ENCODE measurements at places on chromosomes 6 and 20.

GRCh38 chr20:10898552-10898951, 224.8 kb upstream of the JAG1 start:
- no peak for DNase-seq

DNA sequence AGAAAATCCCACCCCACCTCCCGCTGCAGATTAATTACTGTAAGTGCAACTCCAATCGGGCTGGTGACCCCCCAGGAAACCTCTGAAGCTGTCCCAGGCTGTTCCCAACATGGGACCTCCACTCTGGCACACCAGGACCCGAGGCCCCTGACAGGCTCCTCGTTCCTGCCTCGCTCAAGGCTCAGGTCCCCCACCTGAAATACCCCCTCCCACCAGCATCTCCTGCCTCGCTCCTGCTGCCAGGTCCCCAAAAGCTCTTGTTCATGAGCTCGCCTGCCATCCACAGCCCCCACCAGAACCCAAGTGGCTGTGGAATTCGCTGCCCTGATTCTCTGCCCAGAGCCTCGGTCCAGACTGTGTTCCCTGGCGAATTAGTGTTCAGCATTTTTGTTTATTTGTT, 26.1 kb downstream of the NPEPL1 start:
- no peak for DNase-seq

- DNase-seq: no peak
Observed at GRCh38 chr6:11296449-11297375, 64.2 kb upstream of the NEDD9 start.

DNA sequence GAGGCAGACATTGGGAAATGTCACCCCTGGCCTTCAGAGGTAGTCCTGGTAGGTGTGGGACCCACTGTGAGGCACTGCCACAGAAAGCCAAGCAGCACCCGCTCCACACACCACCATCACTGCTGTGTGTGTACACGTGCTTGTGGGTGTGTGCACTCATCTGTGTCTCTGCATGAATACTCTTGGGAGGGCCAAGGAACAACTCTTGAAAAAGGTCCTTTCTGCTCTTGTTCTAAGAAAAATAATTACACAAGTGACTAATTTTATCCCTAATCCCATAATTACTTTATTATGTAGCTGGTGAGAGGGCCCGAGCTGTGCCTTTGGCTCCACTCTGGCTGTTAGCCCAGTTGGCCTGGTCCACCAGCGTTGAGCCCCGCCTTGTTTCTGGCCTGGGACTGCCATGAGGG, 21.7 kb upstream of the EPB41L1 start:
- no peak for DNase-seq

DNA sequence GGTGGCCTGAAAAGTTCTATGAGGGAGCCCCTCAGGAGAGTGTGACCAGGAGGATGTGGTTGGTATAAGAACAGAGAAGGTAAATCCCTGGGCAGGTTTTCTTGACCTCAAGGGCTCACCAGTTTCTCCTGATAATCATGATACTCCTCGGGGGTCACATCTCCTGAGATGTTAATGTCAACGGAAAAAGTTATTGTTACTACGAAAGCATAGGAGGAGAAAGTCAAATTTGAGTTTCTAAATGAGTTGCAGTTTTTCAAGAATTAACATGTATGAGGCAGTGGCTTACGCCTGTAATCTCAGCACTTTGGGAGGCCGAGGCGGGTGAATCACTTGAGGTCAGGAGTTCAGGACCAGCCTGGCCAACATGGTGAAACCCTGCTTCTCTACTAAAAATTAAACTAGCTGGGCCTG, 23.4 kb downstream of the MGME1 start:
- no peak for DNase-seq

GRCh38 chr6:15989397-15989796, 139.5 kb upstream of the MYLIP start:
- no peak for DNase-seq

GRCh38 chr6:125711013-125711675, 38.3 kb upstream of the HEY2 start:
- DNase-seq: no peak

- no peak for DNase-seq
Observed at GRCh38 chr20:20454850-20455627, 87.1 kb downstream of the INSM1 start.

GRCh38 chr20:18272451-18272850, 15.9 kb upstream of the ZNF133 start:
- DNase-seq: no peak

DNA sequence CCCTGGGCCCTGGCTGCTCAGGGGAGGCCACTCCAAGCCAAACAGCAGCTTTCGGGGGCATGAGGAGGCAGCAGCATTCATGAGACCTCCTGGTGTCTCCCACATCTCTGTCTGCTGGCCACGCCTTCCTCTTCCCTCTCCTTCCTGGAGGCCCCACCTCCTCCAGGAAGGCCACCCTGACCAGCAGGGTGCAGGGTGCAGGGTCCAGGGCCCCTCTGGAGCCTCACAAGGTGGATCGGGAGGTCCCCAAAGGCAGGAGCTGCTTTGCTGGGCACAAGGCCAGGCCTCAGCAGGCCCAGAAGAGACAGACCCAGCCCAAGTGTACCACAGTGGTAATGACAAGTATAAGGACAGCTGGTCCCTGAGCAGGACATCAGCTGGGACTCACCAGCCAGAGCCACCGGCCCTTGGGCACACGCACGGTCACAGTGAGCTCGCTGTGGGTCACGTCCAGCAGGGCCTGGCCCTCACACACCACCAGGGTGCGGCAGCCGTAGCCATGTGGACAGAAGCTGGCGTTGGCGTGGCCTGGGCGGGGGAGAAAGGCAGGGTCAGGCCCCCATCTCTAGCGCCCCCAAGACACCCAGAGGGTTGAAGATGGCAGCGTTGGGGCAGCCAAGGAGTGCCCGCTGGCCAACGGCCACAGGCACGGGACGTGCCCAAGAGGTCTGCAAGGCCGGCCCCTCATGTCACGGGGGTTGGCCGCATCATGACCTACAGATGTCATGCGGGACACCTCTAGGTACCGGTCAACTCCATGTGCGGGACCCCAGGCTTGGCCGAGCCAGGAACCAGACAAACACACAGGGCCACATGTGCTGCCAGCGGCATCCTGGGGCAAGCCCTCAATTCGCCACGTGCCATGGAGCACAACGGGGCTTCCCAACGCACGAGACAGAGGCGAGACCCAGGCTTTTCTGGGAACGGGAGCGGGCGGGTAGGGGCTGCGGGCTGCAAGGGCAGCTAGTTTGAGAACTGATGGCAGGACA, 26.9 kb downstream of the ADRM1 start:
- DNase-seq: no peak

- DNase-seq: no peak
Observed at GRCh38 chr20:1164871-1165270, 19.9 kb downstream of the TMEM74B start.

Measured in stimulated activated CD8-positive, alpha-beta memory T cell treated with anti-CD3 and anti-CD28 coated beads, Interleukin-2, amount 100 ng/mL, for 1 hour (primary cell).